Activated CD4-positive, alpha-beta T cell treated with anti-CD3 and anti-CD28 coated beads, Interleukin-2, Interleukin-6, amounts not matched to agents 100 ng/mL and 50 ng/mL, durations not matched to agents 16 hours and 8 hours (primary cell): ENCODE measurements at places on chromosomes 7 and 10.

DNA sequence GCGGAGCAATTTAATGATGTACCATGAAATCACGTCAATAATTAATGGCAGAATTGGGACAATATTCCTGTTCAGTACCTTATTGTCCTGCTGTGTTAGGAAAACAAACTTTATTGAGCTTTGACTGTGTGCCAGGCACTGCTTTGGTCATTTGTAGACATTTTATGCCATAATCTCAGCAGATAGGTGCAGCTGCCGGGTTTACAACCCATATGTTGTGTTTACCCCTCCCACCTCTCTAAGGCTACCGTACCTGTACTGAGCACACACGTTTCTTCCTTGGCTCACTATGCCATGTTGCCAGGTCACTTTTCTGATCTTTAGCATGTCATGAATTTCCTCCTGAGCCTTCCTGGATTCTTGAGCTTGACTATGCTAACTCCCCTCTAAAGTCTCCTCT lies 422.2 kb downstream of the PHTF2 start:
- no peak for DNase-seq

DNA sequence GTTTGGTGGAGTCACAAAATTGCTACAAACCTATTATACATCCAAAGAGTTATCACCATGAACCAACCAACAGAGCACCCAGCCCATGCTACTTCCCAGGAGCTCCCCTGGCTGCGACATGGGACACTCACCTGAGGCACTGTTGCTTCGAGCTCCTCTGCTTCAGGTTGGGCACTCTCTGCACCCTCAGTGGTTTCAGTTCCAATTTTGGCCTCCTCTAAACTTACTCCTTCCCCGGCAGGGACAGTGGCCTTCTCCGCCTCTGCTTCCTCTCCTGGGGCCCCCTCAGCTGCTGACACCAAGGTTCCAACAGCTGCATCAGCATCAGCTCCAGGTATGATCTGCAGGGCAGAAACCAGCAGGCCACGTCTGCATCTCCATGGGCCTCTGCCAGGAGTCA lies 120.4 kb upstream of the TARP start:
- no peak for DNase-seq

DNA sequence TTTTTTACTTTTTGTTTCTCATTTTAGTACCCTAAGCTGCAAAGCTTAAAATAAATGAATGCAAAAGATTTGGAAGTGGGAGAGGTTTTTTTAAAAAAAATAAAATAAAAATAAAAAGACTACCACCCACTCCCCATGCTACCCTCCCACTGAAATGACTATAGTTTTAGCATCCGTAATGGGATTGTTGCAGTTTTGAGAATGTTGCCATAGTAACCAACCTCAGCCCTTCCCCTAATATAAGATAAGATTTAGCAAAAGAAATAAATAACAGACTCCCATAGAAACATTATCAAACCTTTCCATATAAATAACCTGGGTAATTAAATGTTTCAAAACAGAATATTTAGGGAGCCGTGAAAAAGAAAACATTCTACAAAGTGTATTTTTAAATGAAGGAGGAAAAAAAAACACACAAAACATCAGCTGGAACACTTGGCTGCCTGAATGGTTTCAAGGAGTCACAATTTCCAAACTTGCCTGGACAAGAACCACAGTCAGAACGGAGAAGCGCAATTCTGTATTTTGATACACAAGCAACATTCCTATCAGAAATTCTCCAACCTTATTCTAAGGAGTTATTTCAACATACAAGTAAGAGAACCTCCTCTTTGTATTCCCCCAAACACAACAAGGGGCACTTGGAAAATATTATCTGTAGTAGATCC lies 57.4 kb downstream of the DGKI start:
- DNase-seq: no peak

GRCh38 chr10:69426376-69426727 lies 9.6 kb upstream of the TACR2 start:
- DNase-seq: no peak

- no peak for DNase-seq
Measured at GRCh38 chr10:852386-852785, 79.1 kb downstream of the LARP4B start.

DNA sequence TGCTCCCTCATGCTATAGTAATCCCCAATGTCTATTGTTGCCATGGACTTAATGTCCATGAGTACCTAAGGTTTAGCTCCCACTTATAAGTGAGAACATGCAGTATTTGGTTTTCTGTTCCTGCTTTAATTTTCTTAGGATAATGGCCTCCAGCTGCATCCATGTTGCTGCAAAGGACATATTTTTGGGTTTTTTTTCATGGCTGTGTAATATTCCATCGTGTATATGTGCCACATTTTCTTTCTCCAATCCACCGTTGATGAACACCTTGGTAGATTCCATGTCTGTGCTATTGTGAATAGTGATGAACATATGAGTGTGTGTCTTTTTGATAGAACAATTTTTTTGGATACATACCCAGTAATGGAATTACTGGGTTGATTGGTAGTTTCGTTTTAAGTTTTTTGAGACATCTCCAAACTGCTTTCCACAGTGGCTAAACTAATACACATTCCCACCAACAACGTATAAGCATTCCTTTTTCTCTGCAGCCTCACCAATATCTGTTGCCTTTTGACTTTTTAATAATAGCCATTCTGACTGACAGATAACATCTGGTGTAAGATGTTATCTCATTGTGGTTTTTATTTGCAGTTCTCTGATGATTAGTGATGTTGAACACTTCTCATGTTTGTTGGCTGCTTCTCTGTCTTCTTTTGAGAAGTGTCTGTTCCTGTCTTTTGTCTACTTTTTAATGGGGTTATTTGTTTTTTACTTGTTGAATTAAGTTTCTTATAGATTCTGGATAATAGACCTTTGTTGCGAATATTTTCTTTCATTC lies 68.8 kb upstream of the IFRD1 start:
- DNase-seq: no peak

DNA sequence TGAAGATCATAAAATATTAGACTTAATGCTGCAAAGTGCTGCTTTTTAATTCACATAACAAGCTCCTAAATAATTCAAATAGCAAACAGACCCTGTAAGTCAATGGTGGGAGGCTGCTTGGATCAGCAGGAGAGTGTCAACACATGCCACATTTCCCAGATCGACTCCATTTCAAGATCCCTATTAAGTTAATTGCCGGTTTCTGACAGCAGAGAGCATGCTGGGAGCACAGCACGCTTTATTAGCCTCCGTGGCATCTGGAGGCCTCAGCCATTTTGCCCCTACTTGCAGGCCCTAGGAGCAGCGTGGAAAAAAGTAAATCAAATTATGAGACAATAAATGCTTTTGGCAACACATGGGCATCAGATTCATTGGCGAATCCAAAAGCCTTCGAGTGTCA lies 201.0 kb downstream of the EMX2 start:
- DNase-seq: no peak

DNA sequence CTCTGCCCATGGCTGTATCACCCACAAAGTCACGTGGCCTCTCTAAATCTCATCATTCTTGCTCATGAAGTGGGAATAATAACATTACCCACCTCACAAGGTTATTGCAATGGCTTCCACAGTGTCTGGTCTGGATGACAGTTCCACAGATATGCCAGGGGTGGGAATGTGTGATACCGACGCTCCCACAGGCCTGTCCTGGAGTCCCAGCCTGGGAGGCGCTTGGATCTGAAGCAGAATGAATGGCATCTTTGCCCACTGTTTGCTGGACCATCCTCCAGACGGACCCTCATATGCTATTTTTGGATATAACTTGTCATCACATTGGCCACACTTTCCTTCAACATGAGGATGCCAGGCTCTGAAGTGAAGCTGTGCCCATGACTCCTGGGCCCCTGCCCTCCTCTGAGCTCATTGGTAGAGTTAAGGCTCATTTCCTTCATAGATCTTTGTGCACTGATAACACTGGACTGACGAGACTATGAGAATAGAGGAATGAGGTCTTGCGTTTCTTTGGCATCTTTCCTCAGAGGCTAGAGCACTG lies 279.8 kb upstream of the ZNF32 start:
- no peak for DNase-seq

GRCh38 chr7:14871880-14872279 lies 30.7 kb downstream of the DGKB start:
- no peak for DNase-seq
